ENCODE measurements at places on chromosomes 6 and 20.

GRCh38 chr6:137197684-137198645, 21.2 kb downstream of the IFNGR1 start:
- no peak for DNase-seq

GRCh38 chr6:28480253-28480932, 35.2 kb downstream of the GPX6 start:
- DNase-seq: no peak

GRCh38 chr6:88871498-88871897, 91.9 kb downstream of the RNGTT start:
- no peak for DNase-seq

- no peak for DNase-seq
These were observed 2.6 kb upstream of the SLC22A7 start for GRCh38 chr6:43295456-43295855.

DNA sequence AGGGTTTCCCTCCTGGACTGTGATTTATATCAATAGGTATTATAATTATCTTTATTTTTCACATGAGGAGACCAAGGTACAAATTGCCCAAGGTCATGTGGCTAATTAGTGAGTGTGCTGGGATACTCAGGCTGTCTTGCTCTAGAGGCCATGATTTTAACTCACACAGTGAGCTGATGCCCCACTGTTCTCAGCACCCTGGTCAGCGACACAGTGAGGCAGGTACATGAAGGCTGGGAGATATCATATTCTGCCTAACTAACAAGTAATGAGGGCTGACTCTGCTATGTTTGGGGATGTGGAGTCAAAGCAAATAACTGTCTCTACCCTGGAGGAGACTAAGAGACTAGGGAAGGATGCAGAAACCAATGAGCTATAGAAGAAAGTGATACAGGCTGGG, 501.1 kb downstream of the PTPRT start:
- DNase-seq: no peak

DNA sequence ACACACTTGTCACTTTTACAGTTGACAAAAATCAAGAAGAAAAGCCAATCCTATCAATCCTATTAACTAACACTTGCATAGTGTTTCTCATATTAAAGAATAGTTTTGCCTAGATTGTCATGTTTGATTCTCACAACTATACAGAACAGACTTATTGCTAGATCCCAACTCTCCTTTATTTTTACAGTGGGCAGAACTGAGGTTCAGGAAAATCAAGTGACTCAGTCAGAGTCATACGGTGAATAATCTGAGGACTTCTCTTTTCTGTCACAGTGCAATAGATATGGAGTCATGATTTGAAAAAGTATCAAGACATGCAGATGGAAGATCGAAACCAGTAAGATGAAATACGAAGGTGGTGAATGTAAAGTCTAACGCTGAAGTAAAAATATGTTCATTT, 195.1 kb upstream of the CITED2 start:
- DNase-seq: no peak

DNA sequence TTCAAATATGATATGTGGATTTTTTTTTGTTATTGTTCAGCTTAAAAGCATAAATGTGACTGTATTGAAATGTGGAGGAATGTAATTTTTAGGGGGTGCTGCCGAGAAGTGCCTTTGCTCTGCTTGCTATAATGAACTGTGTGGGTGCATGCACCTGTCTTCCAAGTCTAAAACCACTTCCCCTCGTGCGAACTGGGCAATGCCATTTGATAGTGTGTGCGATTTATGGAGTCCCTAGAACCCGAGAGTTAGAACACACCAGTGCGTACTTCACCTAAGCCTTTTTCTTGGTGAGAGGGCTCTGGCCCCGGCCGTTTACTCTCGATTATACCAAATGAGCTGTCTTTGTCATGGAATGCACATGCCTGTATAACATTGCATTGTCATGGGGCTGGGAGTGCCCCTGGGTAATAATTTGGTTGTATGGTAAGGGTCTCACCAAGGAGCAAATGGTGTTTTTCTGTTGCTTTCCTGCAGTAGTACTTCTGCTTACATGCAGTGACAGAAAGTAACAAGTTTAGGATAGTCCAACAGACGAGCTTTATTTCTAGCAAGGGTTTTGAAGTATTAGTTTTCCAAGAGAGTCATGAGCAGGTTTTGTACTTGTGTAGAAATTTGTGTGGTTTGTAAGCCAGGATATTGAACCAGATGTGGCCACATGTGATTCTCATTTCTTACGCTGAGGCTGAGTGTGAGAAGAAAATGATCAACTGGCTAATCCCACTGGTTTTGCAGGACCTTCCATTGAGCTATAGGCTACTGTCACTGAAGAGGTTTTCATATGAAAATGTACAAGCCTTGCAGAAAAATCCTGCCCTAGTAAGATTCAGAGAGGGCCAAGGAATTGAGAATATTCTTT, 172.4 kb downstream of the DTNBP1 start:
- no peak for DNase-seq

DNA sequence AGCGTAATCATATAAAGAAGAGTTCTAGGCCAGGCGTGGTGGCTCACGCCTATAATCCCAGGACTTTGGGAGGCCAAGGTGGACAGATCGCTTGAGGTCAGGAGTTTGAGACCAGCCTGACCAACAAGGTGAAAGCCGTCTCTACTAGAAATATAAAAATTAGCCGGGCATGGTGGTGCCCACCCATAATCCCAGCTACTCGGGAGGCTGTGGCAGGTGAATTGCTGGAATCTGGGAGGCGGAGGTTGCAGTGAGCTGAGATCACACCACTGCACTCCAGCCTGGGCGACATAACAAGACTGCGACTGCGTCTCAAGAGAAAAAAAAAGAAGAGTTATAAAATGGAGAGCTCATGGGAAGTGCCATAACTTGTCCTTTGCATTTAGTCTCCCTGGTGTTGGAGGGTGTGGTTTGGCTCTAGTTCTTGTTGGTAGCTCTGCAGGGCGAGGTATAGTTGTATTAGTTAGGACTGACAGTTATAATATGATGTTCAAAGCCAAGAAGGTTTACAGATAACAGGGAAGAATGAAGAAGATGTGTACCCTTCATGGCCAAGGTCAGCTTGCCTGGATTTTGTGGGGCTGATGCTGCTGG, 54.8 kb downstream of the UTRN start:
- DNase-seq: no peak

DNA sequence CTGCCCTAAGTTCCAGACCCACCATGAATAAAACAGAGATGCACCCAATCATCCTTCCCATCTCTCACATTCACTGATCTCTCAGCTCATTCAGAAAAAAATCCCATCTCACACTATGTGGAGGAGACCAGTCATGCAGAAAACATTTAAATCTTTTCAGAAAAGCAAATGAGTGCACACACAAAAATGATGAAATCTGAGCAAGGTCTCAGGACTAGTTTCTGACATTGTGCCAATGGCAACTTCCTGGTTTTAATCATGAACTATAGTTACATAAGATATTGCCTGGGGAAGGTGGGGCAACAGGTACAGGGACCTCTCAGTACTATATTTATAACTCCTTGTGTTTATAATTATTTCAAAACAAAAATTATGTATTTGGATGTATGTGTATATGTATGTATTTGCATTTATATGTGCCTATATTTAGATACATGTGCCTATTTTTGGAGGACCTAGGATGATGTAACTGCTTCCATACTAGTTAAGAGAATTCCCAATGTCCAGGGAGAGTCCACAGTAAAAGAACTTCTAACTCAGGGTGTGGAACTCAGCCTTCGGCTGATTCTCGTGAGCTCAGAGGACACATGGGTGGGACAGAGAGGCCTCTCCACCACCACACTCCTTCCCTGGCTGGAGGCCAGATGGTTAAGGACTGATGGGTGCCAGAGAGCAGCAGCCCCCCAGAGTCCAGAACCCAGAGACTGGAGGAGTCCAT, 71.7 kb upstream of the MAP3K4 start:
- peak; percentile 61 for DNase-seq

DNA sequence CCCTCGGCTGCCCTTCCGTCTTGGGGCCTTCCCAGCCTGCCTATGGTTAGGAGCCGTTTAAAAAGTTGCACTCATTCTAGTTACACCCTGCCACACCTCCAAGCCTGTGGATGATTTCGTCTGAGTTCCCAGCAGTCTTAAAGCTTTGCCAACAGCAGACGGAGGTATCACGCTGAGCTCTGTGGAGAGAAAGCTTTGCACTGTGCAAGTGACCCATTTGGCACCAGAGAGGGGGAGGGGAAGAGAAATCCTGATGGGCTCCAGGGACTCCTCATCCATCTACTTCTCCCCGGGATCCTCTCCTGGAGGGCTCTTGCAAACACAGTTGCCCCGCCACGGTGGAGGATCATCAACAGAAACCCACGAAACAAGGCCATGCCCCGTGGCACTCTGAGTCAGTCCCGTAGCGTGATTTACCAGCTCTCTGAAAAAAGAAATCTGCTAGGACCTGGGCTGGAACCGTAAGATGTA, 98.8 kb upstream of the CITED2 start:
- DNase-seq: no peak

- DNase-seq: peak; percentile 69
These were observed 23.1 kb upstream of the FBXO9 start for GRCh38 chr6:53042112-53042511.

- peak; percentile 53 for DNase-seq
These were observed 24.6 kb downstream of the MYLK4 start for GRCh38 chr6:2725999-2726567.

DNA sequence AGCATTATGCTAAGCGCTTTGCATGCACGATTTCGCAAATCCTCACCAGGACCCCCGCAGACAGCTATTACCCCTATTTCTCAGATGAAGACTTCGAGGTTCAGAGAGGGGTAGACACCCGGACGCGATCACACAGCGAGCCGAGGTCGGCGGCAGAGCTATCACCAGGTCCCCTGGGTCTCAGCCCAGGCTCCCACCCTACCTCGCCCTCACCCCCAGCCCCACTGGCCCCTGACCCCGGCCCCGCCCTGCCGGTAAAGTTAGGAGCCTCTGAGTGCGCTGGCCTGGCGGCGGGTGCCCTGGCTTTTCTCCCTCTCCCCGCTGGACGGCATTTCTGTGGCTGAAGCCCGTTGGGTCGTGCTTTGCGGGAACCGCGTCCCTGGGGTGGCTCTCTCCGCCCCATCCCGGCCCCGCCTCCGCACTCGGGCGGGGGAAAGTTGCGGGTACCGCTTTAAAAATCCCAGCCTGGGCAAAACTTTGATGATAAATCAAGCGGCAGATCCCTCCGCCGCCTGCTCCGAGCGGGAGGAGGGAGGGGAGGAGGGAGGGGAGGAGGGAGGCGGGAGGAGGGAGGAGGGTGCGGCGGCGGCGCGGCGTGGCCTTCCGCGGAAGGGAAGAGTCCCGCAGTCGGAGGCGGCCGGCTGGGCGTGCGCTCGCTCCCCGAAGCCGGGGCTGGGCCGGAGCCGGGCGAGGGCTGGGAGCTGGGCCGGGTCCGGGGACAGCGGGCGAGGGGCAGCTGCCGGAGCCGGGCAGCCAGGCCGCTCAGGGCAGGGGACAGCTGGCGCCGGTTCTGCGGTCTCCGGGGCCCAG, at the start of gene VSTM2L:
Gene VSTM2L (plus strand): TSS at position 624 of the 810 bp plus-strand sequence. CDS start 224 bp downstream, outside the sequence.
- no peak for DNase-seq

GRCh38 chr6:160737934-160738333, 35.9 kb downstream of the PLG start:
- DNase-seq: no peak

DNA sequence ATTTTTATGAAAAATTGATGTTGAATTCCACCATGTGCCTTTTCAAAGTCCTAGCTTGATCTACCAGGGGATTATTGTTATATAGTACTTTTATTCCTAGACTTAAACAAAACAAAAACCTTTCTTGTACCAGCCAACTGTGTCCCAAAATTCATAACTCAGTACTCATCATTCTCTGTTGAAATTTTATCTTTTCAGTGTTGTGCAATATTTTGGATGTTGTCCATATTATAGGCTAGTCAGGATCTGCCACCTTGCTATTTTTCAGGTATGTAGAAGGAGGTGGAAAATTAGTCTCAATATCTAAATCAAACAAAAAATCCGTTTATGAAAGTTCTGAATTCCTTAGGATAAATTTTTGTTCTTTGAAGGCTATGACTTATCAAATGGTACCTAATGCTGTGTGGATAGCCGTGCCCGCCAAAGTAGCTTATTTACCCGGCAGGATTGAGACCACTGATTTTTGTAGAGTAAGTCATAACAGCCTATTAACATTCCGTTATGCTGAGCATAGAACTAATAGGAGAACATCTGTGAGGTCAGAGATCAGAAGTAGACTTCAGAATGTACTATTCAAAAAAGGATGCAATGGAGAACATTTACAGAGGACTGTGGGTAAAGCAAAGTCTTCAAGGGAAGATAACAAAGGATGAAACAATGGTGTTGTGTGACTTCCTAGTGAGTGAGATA, 304.7 kb downstream of the SOX4 start:
- no peak for DNase-seq

DNA sequence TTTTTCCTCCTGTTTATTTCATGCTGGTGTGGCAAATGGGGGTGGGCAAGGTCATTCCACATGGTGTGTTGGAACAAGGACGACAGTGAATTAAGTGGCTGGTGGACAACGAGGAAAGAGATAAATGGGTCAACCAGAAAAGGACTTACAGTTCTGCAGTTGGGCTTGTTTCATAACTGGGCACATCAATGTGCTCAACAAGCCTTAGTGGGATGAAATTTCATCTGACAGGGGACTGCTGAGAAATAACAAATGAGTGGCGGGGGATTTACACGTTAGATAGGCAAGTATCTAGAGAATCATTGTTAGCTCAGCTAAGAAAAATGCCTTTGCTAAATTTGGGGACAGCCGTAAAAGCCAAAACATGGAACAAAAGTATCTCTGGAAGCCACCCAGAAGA, 163.6 kb downstream of the NRN1 start:
- DNase-seq: no peak

DNA sequence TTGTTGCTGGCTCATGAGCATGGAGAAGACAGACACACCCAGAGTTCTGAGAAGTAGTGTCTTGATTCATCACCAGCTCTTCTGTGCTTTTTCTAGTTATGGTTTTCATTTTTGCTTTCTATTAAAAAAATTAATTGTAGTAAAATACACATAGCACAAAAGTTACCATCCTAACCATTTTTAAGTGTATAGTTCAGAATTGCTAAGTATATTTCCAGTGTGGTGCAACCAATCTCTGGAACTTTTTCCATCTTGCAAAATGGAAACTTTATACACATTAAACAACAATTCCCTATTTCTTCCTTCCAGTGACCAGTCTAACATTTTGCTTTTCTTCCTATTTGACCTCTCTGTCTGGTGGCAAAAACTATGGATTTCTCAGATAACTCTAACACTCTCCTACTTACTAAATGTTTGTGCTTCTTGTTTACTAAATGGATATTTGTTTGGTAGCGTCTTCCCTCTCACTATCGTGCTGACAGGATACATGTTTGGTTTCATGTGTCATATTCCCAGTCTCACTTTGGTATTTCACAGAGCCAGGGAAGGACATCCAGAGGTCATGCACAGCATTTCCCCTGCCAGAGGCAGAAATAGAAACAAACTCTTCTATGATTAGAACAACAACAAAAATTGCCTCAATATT, 40.6 kb downstream of the TXLNB start:
- no peak for DNase-seq
